Activated naive CD8-positive, alpha-beta T cell treated with anti-CD3 and anti-CD28 coated beads for 36 hours (primary cell): ENCODE measurements at places on chromosomes 16 and 17.

GRCh38 chr17:74659889-74660288 lies 36.4 kb upstream of the CD300E start:
- no peak for DNase-seq

GRCh38 chr16:22333457-22333994 lies 36.3 kb downstream of the POLR3E start:
- no peak for DNase-seq

- no peak for DNase-seq
Measured at GRCh38 chr16:6091021-6091420, 993.4 kb upstream of the EEF2KMT start.

DNA sequence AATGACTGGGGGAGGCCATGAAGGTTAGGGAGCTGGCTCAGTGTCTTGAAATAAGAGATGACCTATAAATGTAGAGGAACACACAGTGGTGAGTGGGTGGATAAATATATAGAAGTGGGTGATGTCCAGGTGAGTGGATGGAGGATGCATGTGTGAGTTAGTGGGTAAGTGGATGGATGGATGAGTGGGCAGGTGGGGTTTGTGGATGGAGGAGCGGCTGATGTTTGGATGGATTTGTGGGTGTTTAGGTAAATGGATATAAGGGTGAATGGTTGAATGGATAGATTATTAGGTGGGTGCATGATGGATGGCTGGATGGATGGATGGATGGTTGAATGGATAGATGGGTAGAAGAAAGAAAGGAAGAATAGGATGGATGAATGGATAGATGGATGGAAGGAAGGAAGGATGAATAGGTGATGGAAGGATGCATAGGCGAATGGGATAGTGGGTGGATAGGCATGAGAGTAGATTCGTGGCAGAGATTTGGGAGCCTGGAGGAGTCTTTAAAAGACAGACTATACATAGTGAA lies 19.1 kb upstream of the TAC4 start:
- DNase-seq: no peak

DNA sequence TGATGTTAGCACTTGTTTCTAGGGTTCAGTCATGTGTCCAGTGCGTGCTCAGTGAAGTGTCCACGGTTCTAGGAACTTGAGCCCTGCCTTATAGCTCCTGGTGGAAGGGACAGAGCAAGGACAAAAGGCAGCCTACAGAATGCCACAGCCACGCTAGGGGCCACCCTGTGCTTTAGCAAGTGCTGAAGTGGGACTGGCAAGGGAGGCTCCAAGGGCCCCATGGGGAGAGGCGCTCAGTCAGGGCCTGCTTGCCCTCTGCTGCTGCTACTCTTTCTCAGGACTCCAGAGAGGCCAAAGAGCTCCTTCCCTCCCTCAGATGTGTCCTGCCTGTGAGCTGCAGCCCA lies 6.8 kb downstream of the NT5C start:
- no peak for DNase-seq

GRCh38 chr17:80160536-80160935 lies 9.3 kb upstream of the CARD14 start:
- DNase-seq: no peak

DNA sequence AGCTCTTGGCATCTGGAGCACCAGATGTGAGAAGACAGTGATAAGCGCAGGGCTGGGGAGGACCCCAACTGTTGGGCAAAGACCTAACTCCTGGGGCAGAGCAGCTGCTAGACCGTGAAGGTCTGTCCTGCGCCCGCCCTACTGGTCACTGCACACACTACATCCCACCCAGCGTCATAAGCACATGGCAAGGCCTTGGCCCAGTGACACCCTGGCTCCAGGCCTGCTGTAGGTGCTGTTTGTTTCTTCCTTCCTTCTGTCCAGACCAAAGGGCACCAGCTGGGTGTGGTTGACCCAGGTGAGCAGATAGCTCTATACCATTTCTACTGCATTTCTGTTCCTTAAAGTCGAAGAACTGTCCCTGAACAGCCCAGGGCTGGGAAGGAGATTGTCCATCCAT lies 6.4 kb downstream of the TRPV3 start:
- no peak for DNase-seq

GRCh38 chr17:66290101-66290722 lies 12.2 kb upstream of the PRKCA start:
- no peak for DNase-seq

DNA sequence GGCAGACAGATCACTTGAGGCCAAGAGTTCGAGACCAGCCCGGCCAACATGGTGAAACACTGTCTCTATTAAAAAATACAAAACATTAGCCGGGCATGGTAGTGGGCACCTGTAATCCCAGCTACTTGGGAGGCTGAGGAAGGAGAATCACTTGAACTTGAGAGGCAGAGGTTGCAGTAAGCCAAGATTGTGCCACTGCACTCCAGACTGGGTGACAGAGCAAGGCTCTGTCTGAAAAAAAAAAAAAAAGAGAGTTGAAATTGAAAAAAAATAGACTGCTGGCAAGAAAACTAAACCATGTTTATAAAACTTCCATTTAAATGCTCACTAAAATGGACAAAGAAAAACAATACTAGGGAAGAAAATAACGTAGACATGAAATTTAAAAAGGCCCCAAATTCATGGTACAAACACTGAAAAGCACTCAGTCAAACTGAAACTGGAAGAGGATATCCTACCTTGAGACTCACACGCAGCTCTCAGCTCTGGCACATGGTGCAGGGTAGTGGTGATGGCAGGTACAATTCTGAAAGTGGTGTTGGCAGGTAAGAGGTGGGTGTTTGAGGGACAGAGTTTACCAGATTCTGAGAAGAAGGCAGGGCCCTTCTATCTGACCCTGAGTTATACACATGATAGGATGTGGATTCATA lies 19.3 kb downstream of the CNTROB start:
- peak; percentile 56 for DNase-seq
